A673 (cell line): ENCODE measurements at places on chromosomes 16 and 17.
A peak's percentile ranks its signal among the peaks of the same experiment; 100 is the strongest.

GRCh38 chr17:10806545-10807262 is 2.8 kb upstream of the TMEM238L start:
- no peak overlapping the region for H3K4me3 ChIP-seq
- no peaks in the 10 kb centered on the region for H3K36me3 ChIP-seq
- H3K27ac ChIP-seq = no peak overlapping the region

GRCh38 chr16:67384778-67385510 is 8.4 kb downstream of the TPPP3 start:
- no peaks in the 10 kb centered on the region for H3K36me3 ChIP-seq
- no peak overlapping the region for H3K27ac ChIP-seq
- H3K4me1 ChIP-seq = no peaks in the 10 kb centered on the region
- H3K27me3 ChIP-seq = no peaks in the 10 kb centered on the region
- no peak for DNase-seq

DNA sequence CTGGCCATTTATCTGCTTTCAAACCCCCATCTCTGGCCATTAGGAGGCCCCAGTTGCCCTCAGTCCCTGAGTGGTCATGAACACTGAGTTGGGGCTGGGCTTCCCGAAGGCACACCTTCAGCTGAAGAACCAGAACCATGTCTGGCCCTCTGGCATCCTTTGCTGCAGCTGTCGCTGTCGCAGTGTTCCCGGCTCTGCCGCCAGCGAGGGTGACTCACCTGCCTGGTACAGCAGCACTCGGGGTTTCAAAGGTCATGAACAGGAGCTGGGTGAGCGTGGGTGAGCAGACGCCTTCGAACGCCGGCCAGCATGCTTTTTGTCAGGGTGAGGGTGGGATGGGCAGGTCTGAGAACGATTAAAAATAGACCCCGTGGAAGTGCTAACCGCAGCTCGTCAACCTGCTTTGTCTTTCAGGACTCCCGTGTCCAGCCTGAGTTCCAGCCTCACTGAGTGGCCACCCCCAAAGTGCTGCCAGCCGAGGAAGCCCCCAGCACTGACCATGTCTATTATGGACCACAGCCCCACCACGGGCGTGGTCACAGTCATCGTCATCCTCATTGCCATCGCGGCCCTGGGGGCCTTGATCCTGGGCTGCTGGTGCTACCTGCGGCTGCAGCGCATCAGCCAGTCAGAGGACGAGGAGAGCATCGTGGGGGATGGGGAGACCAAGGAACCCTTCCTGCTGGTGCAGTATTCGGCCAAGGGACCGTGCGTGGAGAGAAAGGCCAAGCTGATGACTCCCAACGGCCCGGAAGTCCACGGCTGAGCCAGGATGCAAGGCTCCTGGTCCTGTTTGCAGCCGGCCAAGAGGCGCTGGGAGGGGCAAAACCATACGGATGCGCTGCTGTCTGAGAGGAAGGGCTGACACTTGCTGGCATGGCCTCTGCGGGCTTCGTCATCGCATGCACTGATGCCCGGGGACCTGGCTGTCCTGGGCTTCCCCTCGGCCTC is 7.6 kb downstream of the SNN start:
- H3K4me1 ChIP-seq = no peaks in the 10 kb centered on the region
- no peak overlapping the region for H3K27ac ChIP-seq
- no peak for DNase-seq
- peaks cover 28% of the 10 kb centered on the region for H3K36me3 ChIP-seq
- H3K4me3 ChIP-seq = no peak overlapping the region

DNA sequence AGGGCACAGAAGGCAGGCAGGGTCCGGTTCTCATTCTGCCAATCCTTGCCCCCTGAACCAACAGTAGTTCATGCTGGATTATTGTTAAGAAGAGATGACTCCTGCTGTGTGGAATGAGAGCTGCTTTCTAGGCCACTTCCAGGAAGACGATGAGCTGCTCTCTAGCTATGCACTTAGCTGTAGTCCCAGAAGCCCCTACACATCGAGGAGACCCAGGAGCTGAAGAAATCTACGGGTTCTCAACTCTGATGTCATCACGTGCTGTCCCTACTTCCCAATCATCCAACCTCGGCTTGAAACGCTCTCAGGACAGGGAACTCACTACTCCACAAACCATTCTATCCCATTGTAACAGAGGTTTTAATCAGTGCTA is 29.0 kb upstream of the EMP2 start:
- no peak for DNase-seq
- H3K36me3 ChIP-seq = no peaks in the 10 kb centered on the region
- H3K4me1 ChIP-seq = no peaks in the 10 kb centered on the region
- H3K27me3 ChIP-seq = no peaks in the 10 kb centered on the region
- H3K27ac ChIP-seq = no peak overlapping the region
- H3K4me3 ChIP-seq = no peak overlapping the region

GRCh38 chr17:40664582-40665333 is at the start of gene KRT222:
KRT222 (minus strand) TSS chr17:40665177; CDS start chr17:40665099, 78 bp downstream.
- no peak for DNase-seq
- H3K4me1 ChIP-seq = no peaks in the 10 kb centered on the region
- H3K27me3 ChIP-seq = no peaks in the 10 kb centered on the region

DNA sequence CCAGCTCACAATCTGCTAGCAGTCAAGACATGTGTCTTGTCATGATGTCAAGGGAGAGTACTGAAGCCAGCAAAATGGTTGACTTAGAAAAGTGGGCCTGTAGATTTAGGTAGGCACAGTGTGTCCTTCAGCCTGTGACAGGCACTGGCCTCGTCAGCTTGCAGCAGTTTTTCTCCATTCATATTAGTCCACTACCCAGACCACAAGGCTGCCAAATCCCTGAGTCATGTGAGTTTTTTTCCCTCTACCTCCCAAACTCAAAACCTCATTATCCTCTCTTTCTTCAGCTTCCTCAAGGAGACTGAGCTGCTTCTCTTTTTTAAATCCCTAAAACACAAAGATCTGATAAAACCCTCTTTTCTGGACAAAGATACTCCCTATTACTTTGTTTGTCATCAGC is 102.6 kb upstream of the HS3ST3A1 start:
- no peak overlapping the region for H3K27ac ChIP-seq
- H3K27me3 ChIP-seq = no peaks in the 10 kb centered on the region
- no peak overlapping the region for H3K4me3 ChIP-seq
- no peaks in the 10 kb centered on the region for H3K36me3 ChIP-seq
- DNase-seq = no peak
- no peaks in the 10 kb centered on the region for H3K4me1 ChIP-seq

DNA sequence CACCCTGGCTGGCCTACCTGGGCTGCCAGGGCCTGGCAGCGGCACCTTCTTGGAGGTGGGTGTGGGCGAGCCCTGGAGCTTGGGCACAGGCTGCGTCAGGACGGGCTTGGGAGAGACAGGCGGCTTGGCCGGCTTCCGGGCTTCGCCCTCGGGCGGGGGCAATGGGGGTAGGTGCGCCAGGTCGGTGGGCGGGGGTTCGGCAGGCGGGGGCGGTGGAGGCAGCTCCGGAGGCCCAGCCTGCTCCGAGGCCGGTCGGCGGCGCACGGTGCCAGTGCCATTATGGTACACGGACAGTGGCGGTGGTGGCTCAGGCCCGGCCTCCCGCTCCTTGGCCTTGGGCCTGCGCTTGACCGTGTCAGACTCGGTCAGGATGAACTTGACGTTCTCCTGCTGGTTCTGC is 16.8 kb downstream of the CASKIN1 start:
- H3K27me3 ChIP-seq = no peaks in the 10 kb centered on the region
- no peak for DNase-seq
- H3K4me1 ChIP-seq = no peaks in the 10 kb centered on the region

GRCh38 chr16:13083681-13084080 is 182.3 kb downstream of the SHISA9 start:
- no peak overlapping the region for H3K4me3 ChIP-seq
- no peaks in the 10 kb centered on the region for H3K4me1 ChIP-seq
- no peaks in the 10 kb centered on the region for H3K36me3 ChIP-seq

- no peak for DNase-seq
- H3K27me3 ChIP-seq = no peaks in the 10 kb centered on the region
- no peak overlapping the region for H3K27ac ChIP-seq
- H3K4me3 ChIP-seq = no peak overlapping the region
- H3K36me3 ChIP-seq = no peaks in the 10 kb centered on the region
Measured at GRCh38 chr17:60253048-60253447, 103.3 kb downstream of the CA4 start.

- no peak for DNase-seq
- H3K36me3 ChIP-seq = no peaks in the 10 kb centered on the region
- no peak overlapping the region for H3K27ac ChIP-seq
Measured at GRCh38 chr16:81283044-81283443, 31.7 kb upstream of the GAN start.

- no peak overlapping the region for H3K27ac ChIP-seq
- DNase-seq = no peak
- no peaks in the 10 kb centered on the region for H3K27me3 ChIP-seq
- H3K4me1 ChIP-seq = no peaks in the 10 kb centered on the region
- H3K36me3 ChIP-seq = peaks cover 10% of the 10 kb centered on the region
Measured at GRCh38 chr16:2598723-2599122, 60.9 kb downstream of the PDPK1 start.

DNA sequence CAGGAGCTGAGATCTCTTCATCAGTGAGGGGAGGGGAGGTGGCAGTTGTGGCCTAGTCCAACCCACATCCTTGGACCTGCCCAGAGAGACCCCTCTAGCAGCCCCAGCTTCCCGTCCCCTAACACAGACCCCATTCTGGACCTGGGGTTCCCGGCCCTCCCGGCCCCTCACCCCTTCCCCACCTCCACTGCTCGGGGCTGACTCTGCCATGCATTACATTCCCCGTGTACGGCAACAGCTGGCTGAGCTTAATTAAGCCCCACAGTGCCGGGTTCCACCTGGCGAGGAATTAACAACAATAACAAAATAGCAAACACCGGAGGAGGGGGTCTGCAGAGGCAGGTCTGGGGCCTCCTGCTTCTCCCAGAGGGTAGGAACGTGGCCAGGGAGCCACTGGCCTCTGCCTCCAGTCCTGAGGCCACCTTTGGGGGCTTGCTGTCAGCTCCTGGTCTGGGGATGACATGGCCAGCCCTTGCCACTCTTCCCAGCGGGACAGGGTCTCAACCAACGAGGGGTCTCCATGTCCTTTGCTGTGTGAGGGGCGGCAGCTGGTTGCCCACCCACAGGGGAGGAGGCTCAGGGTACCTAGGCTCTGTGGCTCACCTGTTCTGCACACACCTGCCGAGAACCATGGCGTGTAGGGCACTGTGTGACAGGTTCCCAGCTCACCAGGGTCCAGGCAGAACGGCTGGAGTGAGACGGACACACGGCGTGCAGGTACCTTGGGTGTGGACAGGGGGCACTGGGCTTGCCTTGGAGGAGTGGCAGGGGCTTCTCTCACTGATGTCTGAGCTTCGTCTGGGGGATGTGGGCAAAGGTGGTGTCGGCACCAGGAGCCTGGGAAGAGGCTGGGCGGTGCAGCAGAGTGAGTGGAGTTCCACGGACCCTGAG is 46.9 kb upstream of the CBFA2T3 start:
- no peak overlapping the region for H3K4me3 ChIP-seq
- H3K4me1 ChIP-seq = no peaks in the 10 kb centered on the region
- no peaks in the 10 kb centered on the region for H3K36me3 ChIP-seq
- H3K27me3 ChIP-seq = peaks cover 47% of the 10 kb centered on the region
- DNase-seq = no peak
- H3K27ac ChIP-seq = no peak overlapping the region

GRCh38 chr16:25063865-25064264 is 47.7 kb upstream of the LCMT1 start:
- peaks cover 4% of the 10 kb centered on the region for H3K4me1 ChIP-seq
- no peak overlapping the region for H3K27ac ChIP-seq
- H3K36me3 ChIP-seq = no peaks in the 10 kb centered on the region
- no peaks in the 10 kb centered on the region for H3K27me3 ChIP-seq

DNA sequence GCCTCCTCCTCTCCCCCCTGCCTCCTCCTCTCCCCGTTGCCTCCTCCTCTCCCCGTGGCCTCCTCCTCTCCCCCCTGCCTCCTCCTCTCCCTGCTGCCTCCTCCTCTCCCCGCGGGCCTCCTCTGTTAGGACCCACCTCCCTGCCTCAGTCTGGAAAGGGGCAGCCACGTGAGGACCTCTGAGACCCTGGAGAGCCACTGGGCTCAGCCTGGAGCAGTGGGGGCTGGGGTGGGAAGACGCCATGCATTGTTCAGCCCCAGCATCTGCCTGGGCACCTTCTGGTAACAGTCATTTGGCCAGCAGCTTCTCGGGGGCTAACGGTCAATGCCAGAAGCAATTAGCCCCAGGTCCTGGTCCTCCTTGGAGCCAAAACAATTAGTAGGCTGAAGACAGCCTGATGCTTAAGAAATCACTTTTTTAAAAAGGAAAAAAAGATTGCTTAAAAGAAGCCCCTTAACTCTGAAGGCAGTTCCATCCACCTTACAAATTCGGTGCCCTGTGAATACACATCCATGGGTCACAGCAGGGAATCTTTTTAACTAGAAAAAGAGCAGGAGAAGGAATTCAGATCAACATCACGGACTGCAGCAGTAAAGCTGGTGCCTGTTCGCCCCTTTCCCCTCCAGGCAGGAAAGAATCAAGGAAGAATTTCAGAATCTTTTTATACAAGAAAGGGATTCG is 29.8 kb downstream of the NXN start:
- no peaks in the 10 kb centered on the region for H3K27me3 ChIP-seq
- DNase-seq = peak; percentile 65
- peaks cover 12% of the 10 kb centered on the region for H3K4me1 ChIP-seq

DNA sequence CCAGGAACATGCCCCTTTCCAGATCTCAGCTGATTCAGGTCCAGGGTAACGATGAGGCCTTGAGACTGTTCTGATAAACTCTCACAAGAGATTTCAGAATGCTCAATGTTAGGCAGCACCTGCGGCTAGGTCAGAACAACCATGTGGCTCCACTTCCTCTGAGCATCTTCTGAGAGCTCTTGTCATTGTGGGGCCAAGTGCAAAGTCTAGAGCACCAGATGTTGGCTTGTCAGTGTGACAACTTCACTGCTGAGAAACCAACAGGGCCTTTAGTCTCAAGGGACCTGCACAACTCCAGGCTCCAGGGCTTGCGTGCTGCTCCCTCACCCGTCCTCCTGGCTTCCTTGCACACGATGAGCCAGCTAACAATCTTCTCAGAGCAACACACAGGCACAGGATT is 29.0 kb downstream of the FCSK start:
- DNase-seq = no peak
- H3K27me3 ChIP-seq = no peaks in the 10 kb centered on the region
- no peaks in the 10 kb centered on the region for H3K36me3 ChIP-seq
- no peak overlapping the region for H3K27ac ChIP-seq
- H3K4me3 ChIP-seq = no peak overlapping the region

GRCh38 chr17:67696347-67696746 is 21.4 kb upstream of the NOL11 start:
- no peaks in the 10 kb centered on the region for H3K36me3 ChIP-seq
- H3K4me3 ChIP-seq = no peak overlapping the region
- H3K27ac ChIP-seq = no peak overlapping the region
- H3K4me1 ChIP-seq = peaks cover 5% of the 10 kb centered on the region
- DNase-seq = no peak
- H3K27me3 ChIP-seq = no peaks in the 10 kb centered on the region

DNA sequence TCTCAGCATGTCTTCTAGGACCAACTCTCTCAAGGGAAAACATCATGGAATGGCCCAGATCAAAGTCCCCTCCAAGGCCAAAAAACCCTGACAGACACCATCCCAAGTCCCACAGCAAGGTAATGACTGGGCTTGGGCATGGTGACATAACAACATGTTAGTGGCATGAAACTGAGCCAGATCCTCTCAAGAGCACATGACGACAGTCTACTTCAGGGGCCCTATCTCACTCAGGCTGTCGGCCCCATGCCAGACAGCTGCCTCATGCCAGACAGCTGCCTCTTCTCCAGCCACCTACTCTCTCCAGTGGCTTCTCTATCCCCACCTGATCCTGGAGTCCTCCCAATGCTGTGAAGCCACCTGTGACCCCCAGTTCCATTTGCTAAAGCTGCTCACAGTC is 18.4 kb downstream of the HSD11B2 start:
- H3K4me3 ChIP-seq = no peak overlapping the region
- H3K4me1 ChIP-seq = no peaks in the 10 kb centered on the region
- no peak overlapping the region for H3K27ac ChIP-seq
- H3K36me3 ChIP-seq = no peaks in the 10 kb centered on the region

- peak overlapping the region; percentile 88 for H3K27ac ChIP-seq
- peak; percentile 73 for DNase-seq
- H3K27me3 ChIP-seq = no peaks in the 10 kb centered on the region
- H3K4me3 ChIP-seq = peak overlapping the region; percentile 90
Measured at GRCh38 chr16:73053364-73054124, 5.6 kb upstream of the ZFHX3 start.
